ENCODE measurements at places on chromosomes 2 and 18.

DNA sequence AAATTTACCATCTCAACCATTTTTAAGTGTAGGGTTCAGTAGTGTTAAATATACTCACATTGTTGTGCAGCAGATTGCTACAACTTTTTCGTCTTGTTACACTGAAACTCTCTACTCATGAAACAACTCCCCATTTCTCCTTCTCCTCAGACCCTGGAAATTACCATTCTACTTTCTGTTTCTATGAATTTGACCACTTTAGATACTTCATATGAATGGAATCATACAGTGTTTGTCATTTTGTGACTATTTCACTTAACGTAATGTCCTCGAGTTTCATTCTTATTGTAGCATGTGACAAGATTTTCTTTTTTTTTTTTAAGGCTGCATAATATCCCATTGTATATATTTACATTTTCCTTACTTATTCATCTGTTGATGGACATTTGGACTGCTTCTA lies 203.8 kb downstream of the PLCL1 start:
- no peak for DNase-seq

DNA sequence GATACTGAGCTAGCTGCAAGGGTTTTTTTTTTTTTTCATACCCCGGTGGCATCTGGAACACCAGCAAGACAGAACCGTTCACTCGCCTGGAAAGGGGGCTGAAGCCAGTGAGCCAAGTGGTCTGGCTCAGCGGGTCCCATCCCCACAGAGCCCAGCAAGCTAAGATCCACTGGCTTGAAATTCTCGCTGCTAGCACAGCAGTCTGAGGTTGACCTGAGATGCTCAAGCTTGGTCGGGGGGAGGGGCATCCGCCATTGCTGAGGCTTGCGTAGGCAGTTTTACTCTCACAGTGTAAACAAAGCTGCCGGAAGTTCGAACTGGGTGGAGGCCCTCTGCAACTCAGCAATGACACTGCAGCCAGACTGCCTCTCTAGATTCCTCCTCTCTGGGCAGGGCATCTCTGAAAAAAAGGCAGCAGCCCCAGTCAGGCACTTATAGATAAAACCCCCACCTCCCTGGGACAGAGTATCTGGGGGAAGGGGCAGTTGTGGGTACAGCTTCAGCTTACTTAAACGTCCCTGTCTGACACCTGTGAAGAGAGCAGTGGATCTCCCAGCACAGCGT lies 5.1 kb upstream of the MIB1 start:
- DNase-seq: no peak

- no peak for DNase-seq
Measured at GRCh38 chr2:18959952-18960717, 370.8 kb upstream of the NT5C1B start.

GRCh38 chr2:148935791-148936190 lies 60.8 kb downstream of the KIF5C start:
- no peak for DNase-seq

GRCh38 chr18:46437061-46437460 lies 220.0 kb downstream of the LOXHD1 start:
- DNase-seq: no peak

GRCh38 chr2:237073552-237073951 lies 12.1 kb upstream of the COPS8 start:
- no peak for DNase-seq

GRCh38 chr2:224876522-224876921 lies 160.4 kb upstream of the CCDC195 start:
- DNase-seq: no peak

- DNase-seq: no peak
Measured at GRCh38 chr2:168246072-168246482, 1.3 kb downstream of the STK39 start.

DNA sequence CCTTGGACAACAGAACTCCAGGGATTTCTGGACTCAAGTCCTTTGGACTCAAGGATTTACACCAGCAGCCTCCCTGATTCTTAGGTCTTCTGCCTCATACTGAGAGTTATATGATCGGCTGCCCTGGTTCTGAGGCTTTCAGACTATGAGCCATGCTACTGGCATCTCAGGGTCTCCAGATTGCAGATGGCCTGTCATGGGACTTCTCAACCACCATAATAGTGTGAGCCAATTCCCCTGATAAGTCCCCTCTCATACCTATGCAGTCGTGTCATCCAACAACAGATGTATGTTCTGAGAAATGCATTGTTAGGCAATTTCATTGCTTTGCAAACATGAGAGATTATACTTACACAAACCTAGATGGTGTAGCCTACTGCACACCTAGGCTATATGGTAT lies 61.4 kb upstream of the MSTN start:
- DNase-seq: no peak

GRCh38 chr2:33106115-33106514 lies 159.4 kb downstream of the LTBP1 start:
- DNase-seq: no peak

GRCh38 chr2:8535821-8536685 lies 145.8 kb upstream of the ID2 start:
- DNase-seq: no peak

DNA sequence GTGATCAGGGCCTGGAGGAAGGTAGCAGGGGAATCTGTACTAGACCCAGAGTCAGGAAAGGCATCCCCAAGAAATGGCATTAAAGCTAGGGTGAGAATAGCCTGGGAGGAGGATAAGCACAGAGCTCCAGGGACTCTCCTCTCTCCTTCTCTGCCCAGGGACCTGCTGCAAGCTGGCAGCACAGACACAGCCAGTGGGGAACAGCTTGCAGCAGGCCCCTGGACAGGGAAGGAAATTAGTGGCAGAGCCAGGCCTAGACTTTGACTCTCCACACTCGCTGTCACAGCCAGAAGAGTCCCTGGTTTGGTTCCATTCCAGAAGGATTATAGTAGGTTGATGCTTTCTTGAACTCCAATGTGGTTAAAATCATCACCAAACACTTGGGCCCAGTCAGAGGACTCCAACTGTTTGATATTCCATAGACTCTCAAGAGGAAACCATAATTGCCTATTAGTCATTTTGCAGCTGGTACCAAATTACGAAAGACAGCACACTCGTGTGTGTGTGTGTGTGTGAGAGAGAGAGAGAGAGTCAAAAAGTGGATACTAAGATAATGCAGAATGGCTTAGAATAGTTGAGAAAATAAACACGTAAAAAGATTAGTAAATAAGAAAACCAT lies 95.5 kb upstream of the ATP8B1 start:
- DNase-seq: no peak

GRCh38 chr2:45119038-45119437 lies 109.8 kb upstream of the SIX2 start:
- no peak for DNase-seq

DNA sequence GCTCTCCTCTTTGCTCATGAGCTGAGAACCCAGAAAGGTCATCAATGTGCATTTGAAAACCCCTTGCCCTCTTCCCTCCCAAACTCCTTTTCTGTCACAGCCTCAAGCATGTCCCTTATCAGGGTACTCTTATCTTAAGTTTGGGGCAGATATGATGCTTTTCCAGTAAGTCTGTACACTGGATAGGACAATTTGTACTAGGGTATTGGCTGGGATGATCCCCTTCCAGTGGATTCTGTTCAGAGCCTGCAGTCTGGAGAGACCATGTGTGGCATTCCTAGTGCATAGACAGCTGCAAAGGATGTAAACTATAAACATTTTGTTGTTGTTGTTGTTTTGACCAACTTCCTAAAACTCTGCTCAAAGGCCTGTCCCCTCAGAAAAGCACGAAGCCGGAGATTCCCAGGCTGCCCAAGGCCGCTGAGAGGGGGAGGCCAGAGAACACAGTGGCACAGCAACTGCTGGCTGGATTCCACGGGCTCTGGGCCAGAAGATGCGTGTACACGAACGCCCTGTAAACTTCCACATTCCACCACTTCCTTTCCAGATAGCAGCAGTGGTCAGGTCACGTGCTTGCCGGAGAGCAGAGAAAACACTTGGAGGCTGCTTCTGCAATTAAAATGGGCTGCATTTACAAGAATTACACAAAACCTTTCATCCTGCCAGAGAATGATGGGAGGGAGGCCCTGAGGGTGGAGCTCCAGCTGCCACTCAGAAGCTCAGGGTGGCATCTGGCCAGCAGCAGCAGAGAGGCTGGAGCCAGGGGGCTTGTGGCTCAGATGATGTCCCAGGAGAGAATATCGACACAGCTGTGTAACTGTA lies 42.1 kb downstream of the BMP10 start:
- DNase-seq: no peak

GRCh38 chr2:151673016-151673415 lies 61.3 kb downstream of the NEB start:
- DNase-seq: no peak

GRCh38 chr2:209553913-209554312 lies 130.1 kb downstream of the MAP2 start:
- no peak for DNase-seq

DNA sequence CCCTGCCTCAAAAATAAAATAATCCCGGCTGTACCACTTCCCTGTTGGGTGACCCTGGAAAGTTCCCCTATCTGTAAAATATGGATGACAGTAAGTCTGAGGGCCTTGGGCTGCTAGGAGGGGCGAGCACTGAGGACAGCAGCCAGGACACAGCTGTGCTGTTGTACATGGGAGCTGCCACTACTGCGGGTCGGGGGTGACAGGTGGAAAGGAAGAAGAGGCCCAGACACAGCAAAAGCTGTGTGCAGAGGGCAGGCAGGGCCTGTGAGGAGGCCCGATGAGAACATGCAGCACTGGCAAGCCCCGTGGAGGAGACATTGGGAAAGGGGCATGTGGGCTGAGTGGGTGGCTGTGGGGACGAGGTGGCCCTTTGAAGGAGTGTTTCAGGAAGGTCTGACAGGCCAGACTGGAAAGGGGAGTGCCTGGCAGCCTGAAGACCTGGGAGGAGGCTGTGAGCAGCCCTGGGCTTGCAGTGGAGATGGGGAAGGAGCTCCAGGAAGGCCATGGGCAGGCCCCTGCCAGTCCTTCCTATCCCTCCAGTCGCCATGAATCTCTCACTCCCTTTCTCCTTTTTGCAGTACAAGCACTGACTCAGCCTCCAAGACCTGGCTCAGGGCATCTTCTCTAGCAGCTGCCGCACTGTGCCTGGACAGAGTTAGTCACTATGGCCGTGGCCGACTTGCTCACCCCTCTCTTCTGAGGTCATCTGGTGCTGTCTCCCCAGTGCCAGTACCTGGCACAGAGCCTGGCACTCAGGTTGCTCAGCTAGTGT lies 28.9 kb upstream of the SEMA4C start:
- no peak for DNase-seq
